ENCODE measurements at places on chromosomes 11 and 22.

GRCh38 chr11:31824879-31825837 lies 14.0 kb upstream of the PAX6 start:
- DNase-seq: no peak

GRCh38 chr11:12577725-12578644 lies 96.2 kb upstream of the TEAD1 start:
- no peak for DNase-seq

DNA sequence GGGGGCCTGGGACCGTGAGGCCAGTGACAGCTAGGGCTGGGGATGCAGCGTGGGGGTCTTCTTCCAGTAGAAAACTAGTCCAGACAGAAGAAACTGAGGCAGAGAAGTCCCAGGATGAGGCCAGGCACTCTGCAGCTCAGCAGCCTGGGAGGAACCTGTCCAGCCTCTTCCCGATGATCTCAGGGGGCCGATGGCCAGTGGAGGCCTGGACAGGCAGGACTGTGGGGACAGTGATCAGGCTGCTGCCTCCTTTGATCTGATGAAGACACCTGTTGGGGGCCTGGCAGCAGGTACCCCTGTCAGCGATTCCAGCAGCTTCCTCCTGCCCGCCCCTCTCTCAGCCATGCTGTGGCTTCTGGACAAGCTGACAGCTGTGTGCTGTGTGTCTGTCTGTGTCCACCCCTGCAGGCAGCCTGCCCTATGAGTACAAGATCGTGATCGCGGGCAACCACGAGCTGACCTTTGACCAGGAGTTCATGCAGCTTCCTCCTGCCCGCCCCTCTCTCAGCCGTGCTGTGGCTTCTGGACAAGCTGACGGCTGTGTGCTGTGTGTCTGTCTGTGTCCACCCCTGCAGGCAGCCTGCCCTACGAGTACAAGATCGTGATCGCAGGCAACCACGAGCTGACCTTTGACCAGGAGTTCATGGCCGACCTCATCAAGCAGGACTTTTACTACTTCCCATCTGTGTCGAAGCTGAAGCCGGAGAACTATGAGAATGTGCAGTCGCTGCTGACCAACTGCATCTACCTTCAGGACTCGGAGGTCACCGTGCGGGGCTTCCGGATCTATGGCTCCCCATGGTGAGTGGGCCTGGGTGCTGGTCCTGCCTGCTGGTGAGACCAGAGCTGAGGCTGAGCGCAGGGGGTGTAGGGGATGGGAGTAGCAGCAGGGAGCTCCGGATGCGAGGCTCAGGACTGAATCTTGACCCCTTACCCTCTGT lies 62.6 kb downstream of the MPPED1 start:
- DNase-seq: no peak

GRCh38 chr11:66328031-66328301 lies 8.3 kb downstream of the RIN1 start:
- DNase-seq: no peak

GRCh38 chr11:55658031-55658573 lies 3.9 kb upstream of the OR4C6 start:
- no peak for DNase-seq

DNA sequence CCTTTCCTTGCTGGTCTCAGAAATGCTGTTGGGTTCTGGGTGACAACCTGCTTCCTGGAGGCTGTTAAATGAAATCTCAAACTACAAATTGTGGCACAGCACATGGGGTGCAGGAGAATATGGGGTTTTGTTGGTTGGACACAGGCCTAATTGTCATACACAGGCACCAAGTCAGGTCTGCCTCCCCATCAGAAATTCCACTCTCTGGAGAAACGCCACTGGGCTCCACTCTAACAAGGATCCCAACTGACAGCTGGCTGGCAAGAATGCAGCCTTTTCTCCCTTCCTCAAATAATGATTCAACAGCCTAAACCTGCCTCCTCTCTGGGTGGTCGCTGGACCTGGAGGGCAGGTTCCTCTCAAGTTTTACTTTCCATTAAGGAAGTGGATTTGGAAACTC lies 177.8 kb upstream of the NARS2 start:
- no peak for DNase-seq

- no peak for DNase-seq
Observed at GRCh38 chr11:363948-364761, 5.1 kb upstream of the B4GALNT4 start.

DNA sequence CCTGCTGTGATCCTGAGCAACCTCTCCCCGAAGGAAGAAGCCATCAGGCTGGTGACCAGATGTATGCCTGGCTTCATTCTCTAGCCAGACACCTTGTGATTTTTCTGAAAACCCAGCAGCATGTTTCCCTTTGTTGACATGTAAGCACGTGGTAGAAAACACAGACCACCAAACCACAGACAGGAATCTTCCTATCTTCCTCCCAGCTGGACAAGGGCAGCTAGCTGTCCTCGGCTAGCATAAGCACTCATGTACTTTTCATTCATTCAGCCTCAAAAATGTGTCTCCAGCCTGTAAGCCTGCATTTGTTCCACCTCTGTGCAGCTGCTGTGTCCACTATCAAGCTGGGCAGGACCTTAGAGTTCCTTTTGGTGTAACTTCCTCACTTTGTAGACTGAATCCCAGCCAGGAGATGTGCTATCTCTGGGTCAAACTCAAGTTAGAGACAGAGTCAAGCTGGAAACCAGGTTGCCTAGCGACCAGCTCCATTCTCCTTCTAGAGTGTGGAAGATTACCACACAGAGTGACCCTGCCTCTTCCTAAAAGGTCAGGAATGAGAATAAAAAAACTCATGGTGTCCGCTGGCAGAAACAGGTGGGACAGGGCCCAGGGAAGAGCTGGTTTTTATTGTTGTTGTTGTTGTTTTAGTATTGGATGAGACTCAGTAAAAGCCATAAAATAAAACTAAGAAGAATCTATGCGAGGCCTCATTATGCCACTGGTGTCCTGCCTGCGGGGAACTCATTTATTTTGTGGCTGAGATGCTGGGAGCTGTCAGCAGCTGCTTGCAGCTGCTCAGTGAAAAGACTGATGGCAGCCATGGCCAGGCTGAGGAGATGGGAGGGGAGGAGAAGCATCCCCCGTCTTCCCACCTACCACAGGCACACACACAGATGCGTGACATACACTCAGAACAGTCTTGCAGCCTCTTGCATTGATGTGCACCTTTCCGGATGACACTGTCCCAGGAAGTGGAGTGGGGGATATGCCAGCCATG lies 7.4 kb upstream of the CLMP start:
- DNase-seq: peak; percentile 87

DNA sequence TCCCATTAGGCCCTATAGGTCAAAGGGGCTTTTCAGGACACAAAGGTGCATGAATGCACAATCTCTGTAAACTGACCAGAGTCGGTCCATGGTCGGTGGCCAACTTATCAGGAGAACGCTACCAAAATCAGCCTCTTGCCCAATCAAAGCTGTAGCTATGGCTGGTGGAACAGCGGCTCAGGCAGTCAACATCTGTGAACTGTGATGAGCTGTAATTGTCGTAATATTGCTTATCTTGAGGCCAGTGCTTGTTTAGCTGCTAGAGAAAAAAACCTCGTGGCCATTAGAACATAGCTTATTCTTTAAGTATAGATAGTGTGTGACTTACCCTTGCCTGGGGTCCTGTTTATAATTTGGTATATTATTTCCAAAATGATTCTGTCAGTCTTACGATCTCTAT lies 14.4 kb upstream of the CHST1 start:
- DNase-seq: peak; percentile 52

DNA sequence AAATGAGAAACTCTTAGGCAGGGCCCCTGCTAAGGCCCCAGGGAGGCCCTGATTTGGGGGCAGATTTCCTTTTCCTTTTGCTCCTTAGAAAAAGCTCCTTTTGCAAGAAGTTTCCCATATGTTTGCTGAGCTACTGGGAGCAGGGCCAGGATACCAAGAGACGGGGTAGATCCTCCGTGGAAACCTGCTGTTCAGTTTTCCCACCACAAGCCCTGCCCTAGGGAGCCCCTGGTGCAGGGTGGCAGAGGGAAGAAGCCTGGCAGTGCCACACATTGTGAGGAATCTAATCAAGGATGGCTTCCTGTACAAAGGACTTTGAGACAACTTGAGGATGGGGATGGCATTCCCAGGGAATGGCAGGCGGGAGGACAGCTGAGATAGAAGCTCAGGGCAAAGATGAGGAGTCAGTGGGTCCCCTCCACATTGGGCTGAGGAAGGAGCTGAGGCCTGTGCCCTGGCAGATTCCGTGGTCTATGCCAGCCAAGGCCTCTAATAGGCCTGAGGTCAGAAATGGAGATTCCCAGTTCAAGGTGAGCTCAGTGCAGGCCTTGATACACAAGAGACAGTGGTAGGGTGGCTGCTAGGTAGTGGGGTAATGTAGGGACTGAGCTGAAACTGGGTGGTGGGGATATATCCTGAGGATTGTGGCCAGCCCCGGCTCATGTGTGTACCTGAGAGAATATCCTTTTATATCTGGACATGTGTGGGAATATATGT lies 15.0 kb downstream of the TUB start:
- no peak for DNase-seq

DNA sequence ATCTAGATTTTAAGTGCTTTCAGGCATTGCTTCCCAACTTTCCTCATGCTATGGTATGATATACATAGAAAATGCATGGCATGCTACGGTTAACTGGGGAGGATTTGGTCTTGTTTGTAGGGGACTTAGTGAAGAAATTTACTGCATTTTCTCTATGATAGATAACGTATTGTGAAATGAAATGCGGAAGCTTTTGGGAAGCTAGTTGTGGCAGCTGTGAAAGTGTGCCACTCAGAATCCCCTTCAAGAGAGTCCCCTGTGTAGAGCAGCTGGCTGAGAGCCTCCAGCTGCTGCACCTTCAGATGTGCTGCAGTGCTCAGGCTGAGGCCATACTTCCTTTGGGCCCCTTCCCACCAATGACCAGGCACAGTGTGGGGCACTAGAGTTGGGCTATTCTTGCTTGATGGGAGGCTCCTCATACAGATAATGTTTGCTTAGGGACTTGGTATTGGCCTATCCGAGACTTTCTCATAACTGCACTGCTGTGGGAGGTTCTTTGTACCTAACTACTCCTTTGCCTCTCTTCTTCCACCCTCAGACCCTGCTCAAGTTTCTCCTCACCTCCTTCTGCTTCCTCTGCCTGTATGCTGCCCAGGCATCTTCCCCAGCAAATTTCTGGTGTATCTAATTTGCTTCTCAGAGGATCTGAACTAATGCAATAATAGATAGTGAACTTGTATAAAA lies 67.3 kb downstream of the HIPK3 start:
- DNase-seq: peak; percentile 40

GRCh38 chr11:131592734-131593133 lies 222.3 kb downstream of the NTM start:
- DNase-seq: no peak

GRCh38 chr11:125055107-125055715 lies 7.9 kb upstream of the SLC37A2 start:
- DNase-seq: no peak

DNA sequence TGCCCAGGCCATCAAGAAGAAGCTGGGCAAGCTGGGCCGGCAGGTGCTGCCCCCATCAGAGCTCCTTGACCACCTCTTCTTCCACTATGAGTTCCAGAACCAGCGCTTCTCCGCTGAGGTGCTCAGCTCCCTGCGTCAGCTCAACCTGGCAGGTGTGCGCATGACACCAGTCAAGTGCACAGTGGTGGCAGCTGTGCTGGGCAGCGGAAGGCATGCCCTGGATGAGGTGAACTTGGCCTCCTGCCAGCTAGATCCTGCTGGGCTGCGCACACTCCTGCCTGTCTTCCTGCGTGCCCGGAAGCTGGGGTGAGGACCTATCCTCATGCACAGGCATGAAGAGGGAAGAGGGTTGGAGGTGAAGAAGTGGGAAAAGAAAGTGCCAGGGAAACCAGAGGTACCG lies 5.3 kb upstream of the NHERF4 start:
- no peak for DNase-seq

DNA sequence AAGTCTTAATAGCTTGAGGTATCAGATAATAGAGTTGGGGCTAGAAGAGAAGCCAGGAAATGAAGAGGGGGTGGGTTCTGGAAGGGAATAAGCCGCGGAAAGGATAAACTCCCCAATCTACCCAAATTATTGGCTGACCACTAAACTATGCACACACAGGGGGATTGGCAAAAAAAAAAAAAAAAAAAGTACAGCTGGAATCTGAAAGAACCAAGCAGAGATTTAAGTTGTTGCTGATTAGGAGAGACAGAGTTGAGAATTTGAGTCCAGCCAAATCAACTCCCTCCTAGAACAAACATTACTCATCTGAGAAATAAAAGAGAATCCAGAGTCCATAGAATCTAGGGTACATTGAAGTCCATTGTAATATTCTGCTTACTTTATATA lies 134.9 kb downstream of the CCDC81 start:
- no peak for DNase-seq

DNA sequence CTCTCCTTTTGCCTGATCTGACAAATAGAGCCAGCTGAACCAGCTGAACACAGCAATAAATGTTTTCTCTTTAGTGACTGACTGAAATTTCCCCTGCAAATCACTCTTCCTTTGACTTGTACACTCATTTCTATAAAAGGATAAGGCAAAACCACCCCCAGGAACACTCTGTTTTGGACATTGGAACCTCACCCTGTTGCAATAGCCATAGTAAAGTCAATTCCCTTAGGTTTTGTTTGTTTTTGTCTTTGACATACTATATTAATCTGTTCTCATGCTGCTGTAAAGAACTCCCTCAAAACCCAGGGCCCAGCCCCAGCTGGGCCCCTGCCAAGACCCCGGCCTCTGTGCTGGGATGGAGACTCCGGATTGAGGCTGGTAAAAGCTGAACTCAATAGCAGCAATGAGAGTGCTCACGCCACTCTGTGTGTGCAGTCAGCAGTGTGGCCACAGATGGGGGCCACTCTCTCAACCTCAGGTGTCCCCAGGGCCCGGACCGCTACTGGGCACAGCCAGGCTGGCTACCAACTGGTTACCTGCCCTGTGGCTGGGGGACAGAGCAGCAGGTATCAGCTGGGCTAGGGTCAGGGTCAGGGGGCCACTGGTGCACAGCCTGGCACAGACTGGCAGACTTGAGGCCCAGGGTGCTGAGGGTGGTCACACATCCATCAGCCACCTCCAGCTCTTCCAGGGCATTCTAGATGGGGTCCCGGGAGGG lies 597.4 kb downstream of the LUZP2 start:
- no peak for DNase-seq

DNA sequence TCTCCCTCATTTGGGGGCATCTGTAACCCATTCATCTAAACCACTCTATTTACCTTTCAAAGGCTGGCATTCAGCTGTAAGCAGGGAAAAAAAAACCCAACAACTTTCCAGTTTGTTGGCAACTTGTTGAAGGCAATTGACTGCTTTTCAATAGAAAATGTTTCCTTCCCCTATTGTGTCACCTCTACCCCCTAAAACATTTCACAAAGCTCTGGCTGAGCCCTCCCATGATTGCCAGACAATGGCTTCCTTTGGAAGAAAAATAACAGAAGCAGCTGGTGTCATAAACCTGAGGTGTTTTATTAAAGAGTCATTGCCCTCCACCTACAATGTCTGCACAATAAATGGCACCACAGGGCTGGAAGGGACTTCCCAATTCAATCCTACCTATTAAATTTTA lies 22.1 kb upstream of the PSMA1 start:
- no peak for DNase-seq

GRCh38 chr11:130217133-130218031 lies 57.8 kb downstream of the ST14 start:
- DNase-seq: no peak

- DNase-seq: no peak
Observed at GRCh38 chr22:46538814-46539160, 1.4 kb upstream of the CELSR1 start.

- peak; percentile 67 for DNase-seq
Observed at GRCh38 chr22:41302021-41302767, 869 bp downstream of the ZC3H7B start.

Measured in cardiac muscle cell (in vitro differentiated cells and primary cell).